Mammary epithelial cell (primary cell): ENCODE measurements at places on chromosomes 3 and 15.

DNA sequence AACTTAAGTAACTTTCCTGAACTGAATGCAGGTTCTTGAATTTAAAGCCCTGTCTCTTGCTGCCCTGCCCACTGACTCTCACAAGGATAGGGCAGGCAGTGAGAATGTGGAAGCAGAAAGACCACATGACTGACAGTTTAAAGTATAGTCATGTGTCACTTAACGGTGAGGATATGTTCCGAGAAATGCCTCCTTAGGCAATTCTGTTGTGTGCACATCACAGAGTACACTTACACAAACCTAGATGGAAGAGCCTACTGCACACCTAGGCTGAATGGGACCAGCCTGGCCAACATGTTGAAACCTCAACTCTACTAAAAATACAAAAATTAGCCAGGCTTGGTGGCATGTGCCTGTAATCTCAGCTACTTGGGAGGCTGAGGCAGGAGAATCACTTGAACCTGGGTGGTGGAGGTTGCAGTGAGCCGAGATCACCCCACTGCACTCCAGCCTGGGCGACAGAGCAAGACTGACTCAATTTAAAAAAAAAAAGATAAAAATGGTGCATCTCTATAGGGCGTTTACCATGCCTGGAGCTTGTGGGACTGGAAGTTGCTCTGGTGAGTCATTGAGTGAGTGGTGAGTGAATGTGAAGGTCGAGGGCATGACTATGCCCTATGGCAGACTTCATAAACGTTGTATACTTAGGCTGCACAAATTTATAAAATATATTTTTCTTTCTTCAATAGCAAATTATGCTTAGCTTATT is 18.9 kb upstream of the COPG1 start:
- peak; percentile 91 for DNase-seq

DNA sequence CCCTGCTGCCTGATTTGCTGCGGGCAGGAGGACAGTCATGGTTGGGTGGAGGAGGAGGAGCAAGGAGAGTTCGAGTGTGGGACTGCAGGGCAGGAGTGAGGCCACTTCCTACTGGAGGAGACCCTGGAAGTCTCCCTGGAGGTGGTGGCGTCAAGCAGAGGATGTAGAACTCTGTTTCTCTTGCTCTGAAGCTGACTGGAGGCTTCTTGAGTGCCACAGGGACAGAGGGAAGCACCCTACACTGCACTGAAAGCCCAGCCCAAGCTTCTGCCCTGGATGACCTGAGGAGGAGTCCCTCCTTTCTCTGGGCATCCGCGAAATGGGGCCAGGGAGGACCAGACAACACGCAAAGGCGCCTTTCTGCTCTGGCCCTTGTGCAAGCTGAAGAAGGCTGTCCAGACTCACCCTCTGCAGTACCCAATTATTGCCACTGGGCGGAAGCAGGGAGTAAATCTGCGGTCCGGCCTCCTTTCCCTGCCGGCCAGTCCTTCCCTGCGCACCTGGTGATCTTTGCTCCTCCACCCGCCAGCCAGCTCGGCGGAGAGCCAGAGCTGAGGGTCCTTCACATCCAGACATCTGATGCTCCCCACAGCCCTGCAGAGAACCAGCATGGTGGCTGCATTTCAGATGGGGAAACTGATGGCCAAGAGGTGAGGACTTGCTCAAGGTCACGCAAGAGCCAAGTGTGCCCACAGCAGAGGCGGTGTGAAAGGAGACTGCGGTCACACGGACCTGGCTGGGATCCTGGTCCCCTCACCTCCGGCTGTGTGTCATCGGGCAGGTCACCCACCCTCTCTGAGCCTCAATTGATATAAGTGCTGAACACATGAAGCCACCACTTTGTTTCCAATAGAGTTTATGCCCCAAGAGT is 207.1 kb downstream of the TBC1D2B start:
- DNase-seq = peak; percentile 51

DNA sequence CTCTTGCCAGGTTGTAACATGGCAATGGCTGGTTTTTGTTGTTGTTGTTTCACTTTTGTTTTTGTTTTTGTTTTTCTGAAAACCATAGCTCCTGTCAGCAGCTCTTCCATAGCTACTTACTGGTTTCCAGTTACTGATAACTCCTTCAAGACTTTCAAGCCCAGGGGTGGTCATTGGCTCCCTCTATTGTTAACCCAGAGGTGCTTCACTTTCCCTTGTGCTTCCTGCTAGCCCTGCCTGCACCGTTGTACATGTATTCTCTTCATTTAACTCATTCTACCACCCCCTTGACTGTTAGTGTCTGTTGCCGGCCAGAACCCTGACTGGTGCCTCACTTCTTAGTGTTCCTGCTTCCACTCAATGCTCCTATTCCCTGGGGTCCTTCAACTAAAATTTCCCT is 4.2 kb upstream of the TRAT1 start:
- DNase-seq = peak; percentile 27

DNA sequence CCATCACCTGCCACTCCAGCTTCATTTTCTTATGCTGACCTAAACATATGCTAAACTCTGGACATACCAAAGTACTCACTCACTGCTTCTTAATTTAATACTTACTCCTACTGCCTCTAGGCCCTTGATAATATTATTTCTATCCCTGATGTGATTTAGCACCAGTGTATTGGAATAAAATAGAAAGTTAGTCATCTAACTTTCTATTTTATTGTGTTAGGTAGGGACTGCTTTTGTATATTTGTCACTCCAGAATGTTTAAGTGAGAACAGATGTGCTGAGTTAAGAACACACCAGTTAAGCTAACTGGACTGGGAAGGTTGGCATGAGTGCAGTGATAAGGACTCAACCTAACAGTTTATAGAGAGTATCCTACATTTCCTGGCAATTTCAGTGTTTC is 6.5 kb upstream of the CLDN16 start:
- DNase-seq = peak; percentile 49

GRCh38 chr3:23341147-23341838 is 138.2 kb downstream of the UBE2E2 start:
- no peak for DNase-seq

DNA sequence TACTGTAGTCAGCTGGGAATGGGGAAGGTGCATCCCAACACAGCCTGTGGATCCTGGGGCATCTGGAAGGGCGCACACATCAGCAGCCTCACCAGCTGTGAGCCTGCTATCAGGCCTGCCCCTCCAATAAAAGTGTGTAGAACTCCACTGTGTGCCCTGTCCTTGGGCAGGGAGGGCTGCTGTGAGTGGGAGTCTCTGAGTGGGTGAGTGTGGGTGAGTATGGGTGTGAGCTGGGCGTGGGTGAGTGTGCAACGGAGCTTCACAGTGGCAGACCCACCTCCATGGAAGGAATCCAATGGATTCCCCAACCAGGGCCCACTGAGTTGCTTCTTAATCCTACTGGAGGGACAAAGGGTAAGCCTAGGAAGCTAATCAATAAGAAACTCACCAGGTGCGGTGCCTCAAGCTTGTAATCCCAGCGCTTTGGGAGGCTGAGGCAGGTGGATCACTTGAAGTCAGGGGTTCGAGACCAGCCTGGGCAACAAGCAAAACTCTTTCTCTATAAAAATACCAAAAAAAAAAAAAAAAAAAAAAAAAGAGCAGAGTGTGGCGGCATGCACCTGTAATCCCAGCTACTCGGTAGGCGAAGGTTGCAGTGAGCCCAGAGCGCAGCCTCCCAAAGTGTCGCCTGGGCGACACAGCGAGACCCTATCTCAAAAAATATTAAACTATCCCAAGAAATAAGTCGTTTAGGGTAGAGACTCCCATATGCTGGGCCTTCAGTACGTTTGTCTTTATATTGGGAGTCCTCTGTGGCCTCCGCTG is 555 bp upstream of the RCCD1 start:
- no peak for DNase-seq

GRCh38 chr3:24288496-24289236 is 206.0 kb downstream of the THRB start:
- no peak for DNase-seq

- no peak for DNase-seq
These were observed 152.6 kb upstream of the GBE1 start for GRCh38 chr3:81913886-81914663.

DNA sequence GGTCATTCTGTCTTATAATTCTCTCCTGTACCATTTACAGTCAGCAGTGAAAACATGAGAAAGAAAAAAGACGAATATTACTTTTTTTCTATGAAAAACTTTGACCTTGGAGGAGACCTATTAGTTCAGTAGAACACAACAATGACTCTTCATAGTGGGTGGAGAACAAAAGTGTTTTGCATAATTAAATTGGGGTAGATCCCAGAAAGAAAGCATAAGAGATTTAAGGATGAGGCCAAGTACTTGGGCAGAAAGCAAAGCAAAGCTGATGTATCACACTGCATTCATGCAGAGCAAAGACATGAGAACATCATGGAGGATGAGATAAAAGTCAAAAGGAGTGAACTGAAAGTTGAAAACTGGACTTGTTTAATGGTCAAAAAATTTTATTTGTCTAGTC is 1273.4 kb downstream of the ROBO2 start:
- DNase-seq = no peak

GRCh38 chr3:123521179-123521969 is 63.5 kb downstream of the HACD2 start:
- peak; percentile 2 for DNase-seq

DNA sequence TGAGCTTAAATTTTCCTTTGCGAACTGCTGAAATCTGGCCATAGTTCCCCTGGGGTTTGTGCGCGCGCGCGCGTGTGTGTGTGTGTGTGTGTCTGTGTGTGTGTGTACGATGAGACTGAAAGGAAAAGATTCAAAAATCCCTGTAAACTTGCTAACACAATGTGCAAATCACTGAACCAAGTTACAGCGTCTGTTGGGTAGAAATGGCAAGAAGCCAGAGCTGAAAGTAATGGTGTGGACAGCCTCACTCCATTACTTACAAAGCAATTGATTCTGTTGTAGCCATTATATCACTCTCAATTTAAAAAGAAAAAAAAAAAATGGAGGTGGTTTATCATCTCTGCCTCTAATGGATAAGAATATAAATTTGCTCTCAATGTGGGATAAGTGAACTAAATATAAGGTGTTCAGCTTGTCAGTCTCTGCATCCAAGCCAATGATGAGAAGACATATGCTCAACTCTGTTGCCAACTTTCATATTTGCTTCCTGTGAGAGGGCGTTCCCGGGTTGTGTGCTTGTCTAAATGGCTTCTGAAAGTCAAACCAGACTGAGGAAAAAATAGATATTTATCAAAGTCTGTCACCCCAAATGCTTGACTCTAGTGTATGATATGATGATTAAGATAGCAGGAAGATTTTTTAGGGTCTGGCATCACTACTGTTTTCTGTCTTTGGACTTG is 422.2 kb downstream of the ZNF385D start:
- no peak for DNase-seq

DNA sequence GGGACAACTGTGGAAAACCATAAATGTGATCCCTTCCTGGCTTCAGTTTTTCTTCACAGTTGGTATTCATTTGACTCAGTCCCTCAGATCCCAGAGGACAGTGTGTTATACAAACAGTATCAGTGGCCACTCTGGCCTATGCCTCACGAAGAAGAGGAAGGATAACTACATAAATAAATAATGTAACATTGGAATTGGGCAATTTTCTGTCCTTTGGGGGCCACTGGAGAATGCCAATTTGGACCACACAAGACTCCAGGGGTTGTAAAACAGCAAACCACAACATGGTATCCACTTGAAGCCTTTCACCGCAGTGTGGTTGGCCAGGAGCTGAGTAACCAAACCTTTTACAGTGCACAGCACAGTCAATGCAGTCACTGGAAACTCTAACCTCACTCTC is 1077.0 kb downstream of the ROBO2 start:
- no peak for DNase-seq

- DNase-seq = no peak
These were observed 11.5 kb upstream of the CCR9 start for GRCh38 chr3:45874677-45875346.

GRCh38 chr3:66400411-66401156 is 100.2 kb downstream of the LRIG1 start:
- DNase-seq = no peak

DNA sequence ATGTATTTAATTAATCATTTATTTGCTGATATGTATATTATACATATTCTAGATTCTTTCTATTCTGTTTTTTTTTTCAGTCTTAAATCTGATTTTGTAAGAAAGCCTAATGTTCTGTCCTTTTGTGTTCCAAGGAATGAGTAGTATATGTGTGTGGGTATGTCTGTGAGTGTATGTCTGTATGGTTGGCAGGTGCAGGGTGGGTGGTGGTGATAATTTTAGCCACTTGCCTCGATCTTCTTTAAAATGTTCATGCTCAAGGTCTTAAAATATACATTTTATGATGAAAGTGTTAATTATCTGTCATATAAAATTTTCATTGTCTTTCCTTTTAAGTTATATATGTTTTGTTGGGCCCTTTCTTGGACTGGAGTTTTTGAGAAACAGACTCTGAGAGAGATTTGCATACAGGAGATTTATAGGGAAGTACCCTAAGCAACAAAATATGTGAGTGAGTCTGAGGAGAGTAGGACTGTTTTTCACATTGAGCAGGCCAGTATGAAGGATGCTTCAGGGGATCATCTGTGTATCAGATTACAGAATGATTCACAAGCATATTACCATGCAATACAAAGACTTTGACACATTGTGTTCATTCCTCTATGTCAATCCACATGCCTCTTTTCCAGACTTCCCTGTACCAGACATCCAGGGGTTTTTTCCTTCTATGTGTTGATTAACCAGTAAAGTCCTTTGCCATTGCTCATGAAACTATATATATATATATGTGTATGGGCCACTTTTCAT is 211.0 kb upstream of the DPPA4 start:
- peak; percentile 35 for DNase-seq

GRCh38 chr15:40353697-40354096 is 2.9 kb downstream of the PHGR1 start:
- no peak for DNase-seq

DNA sequence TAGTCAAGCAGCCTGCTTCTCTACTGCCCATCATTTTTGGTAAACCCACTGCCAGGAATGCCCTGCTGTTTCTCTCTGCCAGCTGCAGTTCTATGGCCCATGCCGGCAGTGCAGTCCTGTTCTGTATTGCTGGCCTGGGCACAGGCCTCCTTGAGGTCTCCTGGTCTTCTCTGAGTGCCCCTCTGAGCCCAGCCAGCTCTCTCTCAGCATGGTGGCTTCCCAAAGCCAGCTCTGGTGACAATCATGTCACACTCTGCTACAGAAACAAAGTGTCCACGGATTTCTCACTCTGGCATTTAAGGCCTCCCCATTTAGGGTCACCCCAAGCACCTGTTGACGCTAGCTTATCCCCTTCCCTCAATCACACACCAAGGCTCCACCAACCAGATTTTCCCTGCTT is 24.5 kb downstream of the SRPRB start:
- DNase-seq = no peak

- no peak for DNase-seq
These were observed 221.0 kb upstream of the TPM1 start for GRCh38 chr15:62821384-62822131.

DNA sequence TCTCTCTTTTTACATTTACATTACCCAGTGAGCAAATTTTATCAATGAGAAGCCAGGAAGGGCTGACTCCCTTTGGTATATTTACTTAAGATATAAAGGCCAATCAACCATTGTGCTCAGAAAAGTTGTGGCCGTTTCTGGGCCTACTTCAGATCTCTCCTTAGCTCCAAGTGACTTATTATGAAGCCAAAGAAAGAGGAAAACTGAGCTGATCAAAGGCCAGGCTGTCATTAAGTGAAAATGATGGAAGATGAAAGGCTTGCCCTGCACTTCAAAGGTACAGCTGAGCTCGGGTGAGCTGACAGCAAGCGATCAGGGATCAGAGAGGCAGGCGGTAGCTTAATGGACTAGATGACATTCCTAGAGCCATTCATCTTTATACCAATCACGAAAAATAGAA is 24.8 kb downstream of the VGLL4 start:
- DNase-seq = no peak

- DNase-seq = no peak
These were observed 6.2 kb downstream of the TGFBR2 start for GRCh38 chr3:30612437-30613132.

- DNase-seq = no peak
These were observed 144.0 kb downstream of the AQP9 start for GRCh38 chr15:58282060-58282708.
